ENCODE measurements at places on chromosomes 1 and 21.
A peak's percentile ranks its signal among the peaks of the same experiment; 100 is the strongest.

DNA sequence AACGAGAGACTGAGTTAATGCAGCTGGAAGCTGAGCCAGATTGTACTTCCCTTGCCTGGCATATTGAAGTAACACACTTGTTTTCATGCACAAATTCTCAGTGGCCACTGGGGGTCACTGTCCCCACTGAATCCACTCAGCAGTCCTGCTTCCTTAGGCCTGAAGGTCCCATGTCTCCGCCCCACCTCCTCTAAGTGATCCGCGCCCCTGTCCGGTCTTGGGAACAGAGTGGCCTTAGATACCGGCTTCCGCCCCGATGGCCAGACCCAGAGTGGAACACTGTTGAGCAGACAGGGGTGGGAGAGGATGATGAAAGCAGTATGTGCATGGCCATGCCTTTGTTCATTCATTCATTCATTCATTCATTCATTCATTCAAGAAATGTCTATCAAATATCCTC lies 34.8 kb downstream of the CHAF1B start:
- peak; percentile 67 for DNase-seq

DNA sequence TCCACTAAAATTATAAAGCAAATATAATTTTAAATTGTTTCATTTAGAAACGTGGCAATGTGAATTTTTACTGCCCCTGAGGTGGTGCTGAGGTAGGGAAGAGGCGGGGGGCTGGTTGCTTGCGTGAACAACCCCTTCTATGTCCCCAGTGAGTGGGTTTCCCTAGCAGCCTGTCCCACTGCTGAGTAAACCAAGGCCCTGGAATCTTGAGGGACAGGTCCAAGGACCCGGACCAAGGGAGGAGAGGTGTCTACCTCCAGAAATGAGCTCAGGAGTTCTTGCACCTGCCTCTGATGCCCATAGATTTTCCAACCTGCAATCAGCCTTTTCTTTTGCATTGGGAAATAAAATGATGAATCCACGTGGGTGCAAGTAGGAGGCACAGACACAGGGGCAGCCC lies 649 bp upstream of the LDLRAD1 start:
- no peak for DNase-seq

GRCh38 chr1:185679220-185679619 lies 55.0 kb upstream of the HMCN1 start:
- no peak for DNase-seq

GRCh38 chr1:42737257-42737656 lies 2.8 kb downstream of the CLDN19 start:
- no peak for DNase-seq

- no peak for DNase-seq
These were observed 247.8 kb downstream of the NCAM2 start for GRCh38 chr21:21246007-21246406.

DNA sequence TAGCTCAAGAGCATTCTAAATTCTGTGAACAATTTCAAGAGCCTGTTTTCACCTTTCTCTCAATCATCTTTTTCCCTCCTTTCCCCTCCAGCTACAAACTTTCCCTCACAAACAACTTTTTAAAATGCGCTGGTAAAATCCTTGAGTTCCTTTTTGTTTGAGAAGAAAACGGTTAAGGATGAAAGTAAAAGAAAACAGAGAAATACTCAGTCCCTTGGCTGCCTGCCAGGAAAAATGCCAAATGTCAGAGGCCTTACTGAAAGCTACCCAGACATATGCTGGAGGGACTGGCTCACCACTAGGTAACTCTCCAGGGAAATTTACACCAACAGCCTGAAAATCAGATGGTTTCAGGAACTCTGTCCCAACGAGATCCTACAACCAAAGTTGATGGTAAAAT lies 11.0 kb upstream of the SERBP1 start:
- DNase-seq, result no peak

- DNase-seq, result no peak
These were observed 18.2 kb downstream of the FAM163A start for GRCh38 chr1:179761296-179761695.

DNA sequence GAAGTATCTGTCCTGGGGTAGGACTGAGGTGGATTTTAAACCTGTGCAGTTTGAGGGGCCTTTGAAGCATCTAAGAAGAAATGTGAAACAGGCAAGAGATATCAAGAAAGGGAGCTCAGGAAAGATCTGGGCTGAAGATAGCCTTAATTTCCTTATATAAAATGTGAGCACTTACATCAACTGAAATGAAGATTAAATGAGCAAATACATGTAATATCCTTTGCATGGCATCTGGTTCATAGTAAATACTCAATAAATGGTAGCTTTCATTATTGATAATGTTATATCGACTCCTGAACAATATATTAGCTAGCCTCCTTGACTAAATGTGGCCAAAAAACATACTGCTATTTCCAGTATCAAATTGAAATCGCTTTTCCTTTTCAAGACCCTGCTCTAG lies 2.5 kb downstream of the LIN9 start:
- DNase-seq, result no peak

DNA sequence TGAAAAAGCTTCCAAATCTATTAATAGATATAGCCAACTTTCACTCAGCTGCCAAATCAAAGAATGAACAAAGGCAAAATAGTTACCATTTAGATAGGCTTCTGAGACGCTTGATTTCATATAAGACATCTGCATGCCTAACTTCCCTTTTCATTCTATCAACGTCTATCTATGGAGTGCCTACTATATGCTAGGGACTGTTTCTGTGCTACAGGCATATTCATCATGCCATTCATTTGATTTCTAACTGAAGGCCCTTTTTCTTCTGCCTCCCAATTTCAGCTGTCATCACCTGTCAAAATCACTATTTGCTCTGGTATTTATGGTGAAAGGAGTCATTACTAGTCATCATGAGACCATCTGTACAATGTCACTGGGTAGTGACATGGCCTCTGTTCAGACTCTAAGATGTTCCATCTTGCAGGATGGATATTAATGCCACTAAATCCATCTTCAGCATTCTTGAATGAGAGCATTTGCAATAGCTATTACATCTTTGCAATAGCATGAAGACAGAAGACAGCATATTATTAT lies 4.3 kb upstream of the KRTAP13-1 start:
- DNase-seq, result no peak

DNA sequence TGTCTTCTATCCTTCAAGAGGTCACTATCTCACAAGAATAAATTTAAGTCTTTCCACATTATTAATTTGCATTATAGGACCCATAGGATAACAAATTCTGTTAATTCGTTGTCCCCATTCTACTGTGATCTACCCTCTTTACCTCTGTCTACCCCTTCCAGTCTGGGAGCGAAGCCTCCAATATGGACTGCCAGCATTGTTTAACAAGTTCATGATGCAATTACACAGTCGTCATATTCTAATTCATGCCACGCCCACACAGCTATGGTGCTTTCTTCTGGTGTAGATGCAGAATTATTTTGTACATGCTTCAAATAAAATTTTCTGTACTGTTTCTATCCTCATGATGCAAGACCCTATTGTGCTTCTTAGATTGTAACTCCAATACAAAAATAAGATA lies 178.3 kb upstream of the PALMD start:
- DNase-seq, result no peak

- DNase-seq, result no peak
These were observed 109.3 kb upstream of the SPATA6 start for GRCh38 chr1:48581270-48581669.

DNA sequence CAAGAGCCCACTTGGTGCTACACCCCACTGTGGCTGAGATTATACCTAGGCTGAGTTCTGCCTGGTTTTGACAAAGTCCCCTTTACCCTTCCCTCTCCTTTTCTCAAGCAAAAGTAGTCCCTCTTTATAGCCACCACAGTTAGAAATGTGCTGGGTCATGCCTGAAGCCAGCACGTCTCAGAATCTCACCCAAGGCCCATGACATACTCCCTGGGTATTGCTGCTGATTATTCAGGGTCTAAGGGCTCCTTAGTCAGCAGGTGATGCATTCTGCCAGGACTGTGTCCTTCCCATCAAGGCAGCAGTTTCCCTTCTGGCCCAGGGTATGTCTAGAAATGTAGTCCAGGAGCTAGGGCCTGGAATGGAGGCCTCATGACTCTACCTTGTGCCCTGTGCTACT lies 67.3 kb upstream of the COX20 start:
- DNase-seq, result no peak

DNA sequence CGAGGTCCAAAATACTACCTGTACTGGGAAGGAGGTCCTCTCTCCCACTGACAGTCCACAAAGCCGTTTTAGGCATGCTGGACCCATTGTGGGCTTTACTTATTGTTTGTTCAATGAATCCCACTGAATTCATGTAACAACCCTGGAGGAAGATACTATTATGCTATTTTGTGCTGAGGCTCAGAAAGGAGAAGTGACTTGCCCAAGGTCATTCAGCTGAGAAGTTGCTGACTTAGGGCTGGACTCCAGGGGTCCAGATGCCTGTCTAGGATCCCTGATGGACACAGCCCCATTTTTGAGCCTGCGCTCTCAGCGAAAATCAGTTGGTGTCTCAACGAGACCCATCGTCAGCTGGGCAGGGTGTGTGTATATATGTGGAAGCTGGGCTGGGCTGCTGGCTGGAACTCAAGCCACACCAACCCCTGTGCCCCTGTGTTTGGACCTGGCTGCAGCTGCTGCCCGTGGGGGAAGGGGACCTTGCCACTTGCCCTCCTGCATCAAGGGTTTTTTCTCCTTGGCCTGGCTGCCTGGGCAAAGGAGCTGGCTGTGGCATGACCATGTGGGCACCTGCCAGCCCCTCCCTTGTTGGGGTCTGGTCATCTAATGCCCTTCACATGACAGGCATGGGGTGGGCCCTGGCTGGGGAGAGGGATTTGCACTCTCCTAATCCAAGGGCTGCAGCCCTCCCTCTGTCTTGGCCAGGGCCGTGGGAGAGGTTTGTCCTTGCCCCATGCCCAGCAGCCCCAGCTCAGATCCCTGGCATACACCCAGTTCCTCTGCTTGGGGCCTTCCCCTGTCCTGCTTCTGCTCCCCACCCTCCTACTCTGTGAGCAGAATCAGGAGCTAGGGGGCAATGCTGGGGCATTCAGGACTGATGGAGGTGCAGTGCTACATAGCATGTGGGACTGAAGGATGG lies 15.0 kb downstream of the KCNQ4 start:
- no peak for DNase-seq

GRCh38 chr1:234505769-234506102 lies 26.8 kb upstream of the TARBP1 start:
- no peak for DNase-seq

GRCh38 chr1:205211839-205212536 lies 486 bp upstream of the DSTYK start:
- DNase-seq, result peak; percentile 48

GRCh38 chr1:206907304-206907991 lies 10.2 kb downstream of the IL24 start:
- no peak for DNase-seq

GRCh38 chr21:21200103-21200938 lies 202.1 kb downstream of the NCAM2 start:
- DNase-seq, result peak; percentile 62

DNA sequence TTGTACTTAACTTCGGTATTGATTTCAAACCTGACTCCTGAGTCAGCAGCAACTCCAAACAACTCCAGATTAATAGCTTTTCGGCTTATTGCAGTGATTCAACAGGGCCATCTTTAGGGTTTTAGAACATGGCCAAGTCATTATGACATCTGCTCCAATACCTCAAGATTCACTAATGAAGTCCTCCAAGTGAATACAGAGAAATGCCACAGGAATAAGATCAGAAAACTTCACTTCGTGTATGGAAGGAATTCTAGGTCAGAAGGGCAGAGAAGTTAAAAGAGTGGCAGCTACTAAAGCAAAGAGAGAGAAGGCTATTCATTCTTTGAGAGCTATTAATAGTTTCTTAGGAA lies 7.6 kb upstream of the C1orf116 start:
- no peak for DNase-seq

DNA sequence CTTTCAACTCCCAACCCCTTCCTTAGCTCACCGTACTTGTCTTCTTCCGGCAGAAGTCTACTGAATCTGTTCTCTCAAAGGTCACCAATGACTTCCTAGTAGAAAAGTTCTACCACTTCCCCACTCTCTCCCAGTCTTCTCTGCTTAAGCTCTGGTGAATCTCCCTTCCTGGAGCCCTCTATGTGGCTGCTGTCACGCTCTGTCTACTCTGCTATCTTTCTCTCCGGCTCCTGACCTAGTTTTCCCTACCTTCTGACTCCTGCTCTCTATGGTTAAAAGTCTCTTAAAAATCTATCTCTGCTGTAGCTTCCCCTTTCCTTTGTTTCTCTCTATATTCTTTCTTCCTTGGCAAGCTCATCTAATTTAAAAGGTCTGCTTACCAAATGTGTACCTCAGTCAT lies 350.1 kb upstream of the GREM2 start:
- no peak for DNase-seq

GRCh38 chr1:223479718-223480425 lies 86.7 kb downstream of the CCDC185 start:
- DNase-seq, result no peak

DNA sequence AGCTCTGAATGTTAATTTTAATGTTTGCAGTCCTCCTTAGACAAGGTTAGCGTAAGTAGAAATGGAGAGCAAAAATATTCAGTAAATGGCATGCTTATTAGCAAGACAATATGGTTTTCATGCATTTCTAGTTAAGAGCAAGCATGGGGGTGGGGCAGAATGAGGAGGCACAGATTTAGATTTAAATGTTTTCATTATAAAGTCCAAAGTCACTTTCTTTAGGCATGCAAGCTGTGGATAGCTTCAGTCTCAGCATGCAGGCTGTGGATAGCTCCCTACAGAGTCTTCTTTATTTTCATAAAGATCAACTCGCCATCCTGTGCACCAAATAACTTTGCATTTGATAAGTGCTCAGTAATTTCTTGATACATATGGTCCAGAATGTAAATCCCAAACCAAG lies 1294.5 kb upstream of the ADGRL2 start:
- no peak for DNase-seq

DNA sequence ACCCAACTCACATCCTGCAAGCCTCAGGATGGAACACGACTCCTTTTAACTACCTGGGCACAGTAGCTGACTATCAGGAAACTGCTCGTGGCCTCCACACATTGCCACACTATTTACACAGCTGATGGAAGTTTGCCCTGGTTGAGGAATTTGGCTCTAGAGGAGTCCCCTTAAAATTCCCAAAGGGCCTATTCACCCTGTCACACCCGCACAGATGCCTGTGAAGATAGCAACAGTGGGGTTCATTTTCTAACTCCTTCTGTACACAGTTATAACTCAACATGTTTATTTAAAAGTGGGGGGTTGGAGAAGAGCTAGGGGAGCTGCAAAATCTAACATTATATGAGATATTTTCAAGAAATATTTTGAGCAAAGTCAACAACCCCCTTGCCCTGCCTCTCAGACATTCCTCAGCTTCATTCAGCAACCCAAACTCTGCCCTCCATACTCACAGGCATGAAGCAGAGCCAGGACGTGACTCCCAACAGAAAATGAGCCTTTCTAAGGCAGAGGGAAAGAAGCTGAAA lies 35.8 kb upstream of the CCN1 start:
- DNase-seq, result no peak

- no peak for DNase-seq
These were observed 249.9 kb downstream of the PTBP2 start for GRCh38 chr1:96971439-96971838.

DNA sequence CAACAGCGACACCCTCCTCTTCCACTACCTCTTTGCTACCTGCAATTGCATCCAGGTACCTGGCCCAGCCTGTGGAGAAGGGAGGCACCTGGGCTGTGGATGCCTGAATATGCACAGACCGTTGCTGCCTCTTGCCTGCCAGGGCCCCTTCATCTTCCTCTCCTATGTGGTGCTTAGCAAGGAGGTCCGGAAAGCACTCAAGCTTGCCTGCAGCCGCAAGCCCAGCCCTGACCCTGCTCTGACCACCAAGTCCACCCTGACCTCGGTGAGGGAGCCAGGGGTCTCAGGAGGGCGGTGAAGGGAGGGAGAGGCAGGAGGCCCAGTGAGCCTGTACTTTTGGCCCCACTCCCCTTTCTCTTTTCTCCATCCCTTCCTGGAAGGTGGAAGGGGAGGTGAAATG lies 11.5 kb downstream of the PSRC1 start:
- DNase-seq, result no peak

GRCh38 chr1:59672851-59673572 lies 141.7 kb upstream of the HOOK1 start:
- DNase-seq, result no peak

Data from CMK (cell line).